Hippocampal formation (tissue), 2 donors: ENCODE measurements at places on chromosomes 3 and 15.

DNA sequence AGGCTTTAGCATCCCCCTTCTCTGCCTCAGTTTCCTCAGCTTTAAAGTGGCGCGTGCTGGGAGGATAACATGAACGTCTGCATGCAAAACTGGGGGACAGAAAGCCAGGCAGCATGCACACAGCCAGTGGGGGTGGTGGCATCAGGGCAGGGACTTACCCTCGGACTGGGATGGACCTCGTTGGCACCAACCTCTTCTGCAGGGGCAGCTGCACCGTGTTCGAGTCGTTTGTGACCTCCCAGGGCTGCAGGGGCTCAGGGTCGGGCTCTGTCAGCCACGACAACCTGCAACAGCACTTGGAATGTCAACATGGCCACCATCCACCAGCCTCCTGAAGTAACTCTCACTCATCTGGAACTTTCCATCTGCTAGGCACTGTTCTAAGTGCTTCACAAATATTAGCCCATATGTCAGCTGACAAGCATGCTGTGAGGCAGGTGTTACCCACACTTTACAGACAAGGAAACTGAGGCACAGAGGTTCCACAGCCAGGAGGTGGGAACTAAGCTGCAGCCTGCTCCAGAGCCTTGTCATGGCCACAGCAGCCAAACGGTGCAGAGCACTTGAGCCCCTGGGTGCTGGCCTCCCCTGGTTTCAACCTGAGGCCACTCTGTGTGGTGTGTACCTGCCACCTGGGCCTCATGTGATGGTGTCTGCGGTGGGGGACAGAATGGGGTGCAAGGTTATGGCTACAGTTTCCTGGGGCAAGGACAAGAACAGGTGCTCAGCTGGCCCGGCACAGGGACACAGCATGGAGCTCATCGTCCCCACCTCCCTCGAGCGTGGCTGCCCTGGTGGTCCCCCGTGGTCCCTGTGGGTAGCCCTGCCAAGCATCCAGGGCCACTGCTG lies 6.7 kb downstream of the C3orf22 start:
- DNase-seq = no peak

DNA sequence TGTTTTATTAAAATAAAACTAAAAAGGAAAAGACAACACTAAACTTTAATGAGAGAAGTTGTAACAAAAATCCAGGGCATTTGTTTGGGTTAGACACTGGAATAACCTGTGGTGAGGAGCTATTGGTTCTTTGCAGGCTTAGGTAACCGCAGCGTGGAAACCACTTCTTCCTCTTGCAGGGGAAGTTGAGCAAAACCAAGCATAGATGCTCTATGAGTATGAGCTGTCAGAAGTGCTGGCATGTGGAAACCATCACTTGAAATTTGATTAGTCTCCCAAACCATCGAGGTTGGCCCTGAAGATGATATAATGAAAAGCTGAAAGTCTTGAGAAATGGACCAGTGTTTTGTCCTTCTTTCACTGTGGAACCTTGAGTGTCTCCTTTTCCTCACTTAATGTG lies 127.1 kb upstream of the RBMS3 start:
- DNase-seq = no peak

- DNase-seq = no peak
Measured at GRCh38 chr3:45131201-45131600, 15.0 kb downstream of the CDCP1 start.

- DNase-seq = no peak
Measured at GRCh38 chr3:152832046-152832445, 2.9 kb upstream of the P2RY1 start.

- peak; percentile 64 for DNase-seq
Measured at GRCh38 chr3:50121072-50122032, 32.6 kb downstream of the RBM5 start.

- DNase-seq = no peak
Measured at GRCh38 chr3:185552358-185552877, at the start of gene LIPH. LIPH (minus strand) TSS chr3:185552588; CDS start chr3:185552471, 117 bp downstream.

- no peak for DNase-seq
Measured at GRCh38 chr3:100602506-100603444, 6.6 kb upstream of the ADGRG7 start.

DNA sequence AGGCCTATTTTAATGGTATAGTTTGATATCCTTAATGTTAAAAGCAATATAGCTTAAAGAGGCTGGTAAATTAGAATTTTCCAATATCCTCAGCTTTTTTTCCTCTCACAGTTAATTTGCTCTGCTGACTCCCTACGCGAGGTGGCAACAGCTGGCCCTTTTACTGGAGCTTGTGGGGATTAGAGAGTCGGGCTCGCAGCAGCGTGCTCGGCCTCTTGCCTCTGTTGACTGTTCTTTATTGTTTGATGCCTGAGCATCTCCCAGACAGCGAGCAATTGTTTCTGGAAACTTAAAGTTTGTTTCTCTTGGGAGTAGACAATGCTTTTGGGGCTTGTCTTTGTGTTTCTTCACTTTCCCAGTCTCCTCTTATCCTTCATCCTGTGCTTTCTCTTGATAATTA lies 80.8 kb downstream of the OPA1 start:
- peak; percentile 59 for DNase-seq

DNA sequence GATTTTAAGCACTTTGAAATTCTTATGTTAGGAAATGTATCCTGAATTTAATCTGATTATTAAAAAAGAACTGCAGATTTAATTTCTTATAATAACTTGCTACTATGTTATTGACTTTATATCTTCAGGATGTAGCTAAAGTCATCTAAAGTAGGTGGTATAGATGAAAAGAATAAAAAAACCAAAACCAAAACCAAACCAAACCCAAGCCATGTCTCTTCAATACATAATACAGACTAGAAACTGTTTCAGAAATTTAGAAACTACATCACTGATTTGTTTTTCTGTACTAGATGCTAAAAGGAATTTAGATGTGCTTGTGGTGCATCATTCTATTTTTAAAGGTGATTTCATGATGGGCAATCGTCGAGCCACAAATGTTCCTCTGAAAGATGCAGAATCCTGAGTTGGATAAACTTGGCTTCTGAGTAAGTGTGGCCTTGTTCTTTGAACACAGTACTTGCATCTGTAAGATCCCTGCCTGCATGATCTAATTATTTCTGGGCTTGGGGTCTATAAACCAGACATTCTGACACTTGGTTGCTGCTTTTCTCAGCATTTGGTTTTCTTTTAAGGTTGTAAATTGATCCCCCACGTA lies 287.1 kb upstream of the SUCLG2 start:
- DNase-seq = no peak

DNA sequence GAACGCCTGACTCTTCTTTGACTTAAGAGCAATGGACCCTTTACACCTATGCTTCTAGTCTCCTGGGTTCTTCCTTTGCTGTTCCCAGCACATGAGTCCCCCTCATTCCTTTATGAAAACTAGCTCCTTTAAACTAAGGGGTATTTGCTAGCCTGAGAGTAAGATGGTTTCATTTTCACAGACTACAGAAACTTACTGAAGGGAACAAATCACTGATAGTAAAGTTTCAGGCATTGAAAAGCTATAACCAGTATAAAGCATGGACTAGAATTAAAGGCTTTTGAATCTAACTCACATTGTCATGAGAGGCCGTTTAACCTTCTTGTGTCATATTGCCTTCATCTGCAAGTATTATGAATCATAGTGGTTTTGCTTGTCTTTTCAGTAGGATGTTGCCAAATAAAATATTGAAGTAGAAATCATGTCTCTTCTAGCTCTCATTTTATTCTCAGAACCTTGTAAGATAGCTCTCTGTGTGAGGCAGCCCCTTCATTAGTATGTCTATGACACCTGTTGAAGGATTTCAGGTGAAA lies 765.9 kb downstream of the NR2F2 start:
- no peak for DNase-seq

GRCh38 chr3:152870027-152870426 lies 35.1 kb downstream of the P2RY1 start:
- DNase-seq = no peak

- no peak for DNase-seq
Measured at GRCh38 chr3:127410137-127410488, 122.3 kb upstream of the PRR20G start.

DNA sequence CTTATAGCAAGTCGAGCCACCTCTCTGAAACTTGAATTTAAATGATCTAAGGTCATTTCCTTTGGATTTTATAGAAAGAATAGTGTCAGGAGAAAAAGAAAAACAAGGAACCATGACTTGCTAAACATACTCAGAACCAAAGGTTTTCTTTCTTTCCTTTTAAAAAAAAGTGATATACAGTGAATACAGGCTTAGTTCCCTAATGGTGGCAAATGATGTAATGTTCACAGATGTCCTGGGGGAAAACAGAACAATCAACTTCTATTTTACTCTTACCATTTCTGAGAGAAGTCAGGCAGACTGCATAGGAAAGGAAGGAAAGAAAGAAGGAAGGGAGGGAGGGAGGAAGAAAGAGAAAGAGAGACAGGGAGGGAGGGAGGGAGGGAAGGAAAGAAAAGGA lies 56.5 kb downstream of the ST6GAL1 start:
- no peak for DNase-seq

- DNase-seq = no peak
Measured at GRCh38 chr3:197496746-197497125, 59.0 kb downstream of the BDH1 start.

- no peak for DNase-seq
Measured at GRCh38 chr3:157919319-157919887, 186.8 kb downstream of the SHOX2 start.

GRCh38 chr15:96011136-96011535 lies 319.4 kb upstream of the NR2F2 start:
- DNase-seq = no peak

DNA sequence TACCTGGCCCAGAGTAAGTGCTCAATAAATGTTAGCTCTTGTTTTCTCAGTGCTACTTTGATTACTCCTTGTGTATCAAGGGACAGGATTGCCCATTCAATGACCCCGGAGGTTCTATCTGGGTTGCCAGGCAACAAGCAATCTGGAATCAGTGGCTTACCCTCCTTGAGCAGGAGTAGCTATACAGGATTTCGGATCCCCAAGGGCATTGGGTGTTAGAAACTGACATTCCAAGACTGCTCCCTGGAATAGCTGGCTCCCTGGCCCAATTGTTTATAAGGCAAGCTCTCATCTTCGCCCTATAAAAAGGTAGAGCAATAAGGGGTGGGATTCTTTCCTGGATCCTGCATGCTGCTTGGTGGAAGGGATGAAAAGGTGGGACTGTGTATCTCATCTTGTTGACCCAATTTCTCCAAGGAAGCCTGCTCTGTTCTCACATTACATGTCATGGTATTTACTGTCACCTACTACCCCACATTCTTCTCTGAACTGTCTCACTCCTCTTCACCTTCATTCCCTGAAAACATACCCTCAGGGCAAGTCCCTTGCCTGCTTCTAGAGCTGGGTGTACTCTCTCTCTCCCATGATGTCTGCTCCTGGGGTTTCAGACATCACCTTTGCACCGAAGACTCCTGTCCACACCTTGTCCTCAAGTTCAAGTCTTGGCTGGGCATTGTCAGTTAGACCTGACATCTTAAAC lies 26.4 kb upstream of the SCN10A start:
- no peak for DNase-seq

DNA sequence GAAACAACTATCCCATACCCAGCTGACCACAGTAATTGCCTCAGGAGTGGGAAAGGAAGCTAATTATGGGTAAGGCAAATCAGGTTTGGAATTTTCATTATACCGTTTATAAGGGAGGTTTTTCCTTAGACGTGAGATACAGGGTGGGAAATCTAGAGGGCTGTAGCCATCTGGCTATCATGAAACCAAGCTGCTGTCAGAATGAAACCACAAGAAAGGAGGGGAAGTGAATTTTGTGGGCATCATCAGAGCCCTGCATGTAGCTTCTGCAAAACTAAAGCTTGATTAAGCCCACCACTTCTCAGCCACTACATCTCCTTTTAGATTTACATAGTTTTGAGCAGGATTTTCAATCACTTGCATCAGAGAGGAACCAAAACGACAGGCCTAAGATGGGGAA lies 893.5 kb downstream of the TUSC7 start:
- no peak for DNase-seq

GRCh38 chr15:55588070-55588814 lies at the start of gene PYGO1:
PYGO1 (minus strand) TSS chr15:55588345; CDS start chr15:55587883, 462 bp downstream.
- DNase-seq = peak; percentile 60

GRCh38 chr3:50442945-50443579 lies 60.4 kb downstream of the CACNA2D2 start:
- DNase-seq = no peak

GRCh38 chr3:39000008-39000450 lies 51.7 kb downstream of the SCN11A start:
- DNase-seq = no peak

- peak; percentile 2 for DNase-seq
Measured at GRCh38 chr3:29649815-29650547, 369.1 kb downstream of the RBMS3 start.

- DNase-seq = no peak
Measured at GRCh38 chr3:132570016-132570415, 27.1 kb upstream of the ACKR4 start.

DNA sequence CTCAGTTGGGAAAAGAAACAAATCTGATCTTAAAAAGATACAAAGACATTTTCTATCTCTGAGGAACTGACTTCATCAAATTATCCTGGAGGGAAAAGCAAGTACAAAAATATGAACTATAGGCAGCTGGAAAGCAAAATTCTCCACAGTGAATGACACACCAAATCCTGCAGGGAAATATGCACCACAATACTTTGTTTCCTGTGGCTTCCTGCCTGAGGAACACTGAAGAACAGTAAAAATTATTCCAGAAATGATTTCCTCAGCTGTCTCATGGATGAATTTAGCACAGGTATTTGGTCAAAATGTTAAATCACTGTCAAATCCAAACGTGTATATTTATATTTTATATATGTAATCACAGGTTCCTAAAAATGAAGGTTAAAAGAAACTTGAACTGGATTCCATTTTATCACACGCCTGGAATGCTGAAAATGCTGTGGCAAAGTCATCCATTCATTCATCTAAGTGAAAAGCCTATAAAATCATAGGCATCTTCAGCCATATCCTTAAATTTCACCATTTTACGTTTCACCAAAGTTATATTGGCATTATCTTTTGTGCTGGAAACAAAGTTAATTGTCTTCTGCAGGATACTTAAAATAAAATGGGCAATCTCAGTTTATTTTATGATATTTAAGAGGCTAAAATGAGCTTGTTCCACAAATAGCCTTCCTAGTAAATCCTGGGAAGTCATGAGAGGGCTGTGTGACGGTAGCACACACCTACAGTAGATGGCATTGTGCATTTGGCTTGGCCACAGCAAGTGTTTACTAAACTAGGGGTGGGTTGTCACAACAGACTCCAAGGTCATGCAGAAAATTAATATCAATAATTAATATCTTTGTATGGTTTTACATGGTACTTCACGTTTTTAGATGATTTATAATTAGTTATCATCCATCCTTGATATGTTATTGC lies 19.3 kb upstream of the TSC22D2 start:
- DNase-seq = no peak
